ENCODE measurements at places on chromosomes 3 and 15.
A peak's percentile ranks its signal among the peaks of the same experiment; 100 is the strongest.

DNA sequence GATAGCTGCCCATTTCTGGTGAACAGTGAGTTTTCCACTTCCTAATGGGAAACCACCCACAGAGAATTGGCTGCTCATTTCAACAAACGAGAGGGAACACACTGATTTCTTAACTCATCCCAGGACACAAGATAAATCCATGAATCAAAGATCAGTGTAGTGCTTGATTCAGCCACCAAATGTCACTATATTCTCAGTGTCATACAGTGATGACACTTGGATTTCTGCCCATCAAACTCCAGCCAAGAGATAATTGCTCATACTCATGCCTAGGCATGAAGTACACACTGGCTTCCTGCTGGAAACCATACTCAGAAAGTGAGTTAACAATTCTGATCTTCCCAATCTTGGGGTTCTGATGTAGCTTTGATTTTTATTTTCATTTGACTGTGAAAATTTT is 35.4 kb upstream of the GRM7 start:
- DNase-seq = no peak

- no peak for DNase-seq
Observed at GRCh38 chr3:151900884-151901643, 27.6 kb downstream of the SUCNR1 start.

GRCh38 chr3:22594990-22595389 is 608.1 kb upstream of the UBE2E2 start:
- no peak for DNase-seq

GRCh38 chr15:80801891-80802680 is 22.9 kb downstream of the CEMIP start:
- no peak for DNase-seq

DNA sequence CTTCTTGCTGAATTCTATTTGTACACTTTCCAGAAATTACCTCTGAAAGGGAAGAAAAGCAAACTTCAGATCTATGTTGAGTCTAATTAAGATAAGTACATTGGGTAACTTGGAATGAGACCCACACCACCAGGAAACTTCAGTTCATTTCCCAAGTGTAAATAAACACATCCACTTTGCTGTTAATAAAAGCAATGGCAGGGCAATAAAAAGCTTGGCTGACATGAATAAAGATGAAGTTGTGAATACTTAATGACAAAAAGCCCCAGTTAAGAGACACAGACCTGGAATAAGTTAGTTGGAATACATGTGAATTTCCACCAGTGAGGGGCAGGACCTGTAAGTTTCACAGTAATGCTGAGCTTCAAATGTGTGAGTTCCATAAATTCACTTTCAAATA is 83.3 kb downstream of the MEX3B start:
- no peak for DNase-seq

DNA sequence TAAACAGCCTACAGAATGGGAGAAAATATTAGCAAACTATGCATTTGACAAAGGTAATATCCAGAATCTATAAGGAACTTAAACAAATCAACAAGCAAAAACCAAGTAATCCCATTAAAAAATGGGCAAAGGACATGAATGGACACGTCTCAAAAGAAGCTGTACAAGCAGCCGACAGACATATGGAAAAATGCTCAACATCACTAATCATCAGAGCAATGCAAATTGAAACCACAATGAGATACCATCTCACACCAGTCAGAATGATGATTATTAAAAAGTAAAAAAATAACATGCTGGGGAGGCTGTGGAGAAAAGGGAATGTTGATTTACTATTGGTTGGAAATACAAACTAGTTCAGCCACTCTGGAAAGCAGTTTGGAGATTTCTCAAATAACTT is 30.7 kb upstream of the PPM1L start:
- no peak for DNase-seq

DNA sequence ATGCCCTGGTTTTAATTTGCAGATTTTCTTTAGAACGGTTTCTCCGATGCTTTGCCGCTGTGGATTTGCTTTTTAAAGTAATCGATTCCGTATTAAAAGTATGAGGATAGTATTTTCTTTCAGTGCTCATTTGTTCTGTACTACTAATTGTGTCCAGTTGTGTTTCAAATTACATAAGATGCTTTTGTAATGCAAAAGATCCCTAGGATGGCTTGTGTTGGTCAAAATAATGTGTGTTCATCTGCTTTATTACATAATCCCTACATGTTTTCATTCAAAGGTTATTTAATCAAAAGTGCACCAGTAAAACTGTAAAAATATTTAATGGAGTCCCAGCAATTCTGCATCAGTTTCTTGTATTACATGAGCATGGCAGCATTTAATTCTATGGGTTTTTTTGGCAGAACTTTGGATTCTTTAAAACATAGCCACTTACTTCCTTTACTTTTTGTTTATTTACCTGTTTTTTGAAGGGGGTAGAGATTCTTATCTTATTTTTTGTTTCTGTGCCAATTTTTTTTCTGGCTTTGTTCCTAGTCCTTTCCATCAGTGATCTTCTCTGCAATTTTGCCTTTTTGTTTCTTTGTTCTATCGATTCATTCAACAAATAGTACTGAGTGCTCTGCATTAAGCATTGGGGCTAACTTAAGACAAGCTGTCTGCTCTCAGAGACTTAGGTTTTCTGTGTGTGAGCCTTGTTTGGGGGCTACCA is 352.8 kb downstream of the LRTM1 start:
- DNase-seq = no peak

DNA sequence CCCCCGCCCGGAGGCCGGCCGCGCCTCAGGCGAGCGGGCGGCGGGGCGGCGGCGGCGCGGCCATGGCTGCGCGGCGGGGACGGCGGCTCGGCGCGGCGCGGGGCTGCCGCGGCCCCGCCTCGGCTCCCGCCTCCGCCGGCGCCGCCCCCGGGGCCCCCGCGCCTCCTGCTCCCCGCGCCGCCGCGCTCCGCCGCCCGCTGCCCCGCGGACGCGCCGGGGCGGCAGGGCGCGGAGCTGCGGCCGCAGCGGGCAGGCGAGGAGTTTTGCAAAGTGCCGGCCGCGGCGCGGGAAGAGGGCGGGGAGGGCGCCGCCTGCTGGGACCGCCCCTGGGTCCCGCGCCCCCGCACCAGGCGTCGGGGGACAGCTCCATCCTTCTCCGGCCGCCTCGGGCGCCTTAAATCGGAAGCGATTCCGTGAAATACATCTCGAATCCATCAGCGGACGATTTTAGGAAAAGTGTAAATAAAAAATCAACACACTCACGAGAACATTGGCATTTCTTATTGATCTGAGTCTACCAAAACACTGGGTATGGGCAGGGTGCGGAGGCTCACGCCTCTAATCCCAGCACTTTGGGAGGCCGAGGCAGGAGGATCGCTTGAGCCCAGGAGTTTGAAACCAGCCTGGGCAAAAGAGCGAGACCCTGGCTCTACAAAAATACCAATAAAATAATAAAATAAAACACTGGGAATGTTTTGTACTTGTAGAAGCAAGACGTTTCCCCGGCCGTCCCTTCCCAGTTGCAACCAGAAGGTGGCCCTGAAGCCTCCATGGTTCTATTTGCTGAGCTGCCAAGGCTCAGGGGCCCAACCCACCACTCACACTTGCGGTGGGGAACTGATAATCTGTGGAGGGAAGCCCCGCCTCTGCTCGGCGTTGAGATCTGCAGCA is 136.9 kb downstream of the NUP210 start:
- no peak for DNase-seq

GRCh38 chr15:29115093-29115991 is 154.3 kb downstream of the NSMCE3 start:
- no peak for DNase-seq

DNA sequence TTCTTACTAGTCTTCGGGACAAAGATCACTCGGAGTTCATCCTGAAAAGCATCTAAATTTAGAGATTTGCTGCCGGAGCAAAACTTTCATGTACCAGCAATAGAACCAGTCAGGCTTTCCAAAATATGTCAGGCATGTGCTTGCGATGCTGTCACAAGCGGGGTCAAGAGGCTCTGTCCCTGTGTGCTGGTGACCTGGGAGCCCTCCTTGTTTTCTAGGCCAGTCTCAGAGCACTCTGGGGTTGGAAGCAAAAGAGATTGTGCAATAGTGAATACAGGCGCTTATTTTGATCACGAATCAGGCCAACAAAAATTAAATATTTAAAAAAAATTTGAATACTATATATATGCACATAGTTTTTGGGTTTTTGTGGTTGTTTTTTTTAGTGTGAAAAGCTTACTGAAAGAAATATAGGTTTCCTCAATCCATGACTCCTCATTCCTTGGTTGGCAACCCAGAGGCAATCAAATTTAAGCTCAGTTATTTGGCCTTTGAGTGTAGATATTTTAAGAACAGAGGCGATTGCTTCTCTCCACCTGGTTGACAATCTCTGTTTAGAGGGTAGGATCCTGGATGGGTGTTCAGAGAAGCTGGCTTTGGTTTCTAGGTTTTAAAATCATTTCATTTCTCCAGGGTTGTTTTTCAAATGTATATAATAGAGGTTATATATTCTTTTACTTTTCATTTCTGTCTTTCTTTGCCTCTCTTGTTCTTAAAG is 8.4 kb upstream of the KLHL24 start:
- DNase-seq = no peak

DNA sequence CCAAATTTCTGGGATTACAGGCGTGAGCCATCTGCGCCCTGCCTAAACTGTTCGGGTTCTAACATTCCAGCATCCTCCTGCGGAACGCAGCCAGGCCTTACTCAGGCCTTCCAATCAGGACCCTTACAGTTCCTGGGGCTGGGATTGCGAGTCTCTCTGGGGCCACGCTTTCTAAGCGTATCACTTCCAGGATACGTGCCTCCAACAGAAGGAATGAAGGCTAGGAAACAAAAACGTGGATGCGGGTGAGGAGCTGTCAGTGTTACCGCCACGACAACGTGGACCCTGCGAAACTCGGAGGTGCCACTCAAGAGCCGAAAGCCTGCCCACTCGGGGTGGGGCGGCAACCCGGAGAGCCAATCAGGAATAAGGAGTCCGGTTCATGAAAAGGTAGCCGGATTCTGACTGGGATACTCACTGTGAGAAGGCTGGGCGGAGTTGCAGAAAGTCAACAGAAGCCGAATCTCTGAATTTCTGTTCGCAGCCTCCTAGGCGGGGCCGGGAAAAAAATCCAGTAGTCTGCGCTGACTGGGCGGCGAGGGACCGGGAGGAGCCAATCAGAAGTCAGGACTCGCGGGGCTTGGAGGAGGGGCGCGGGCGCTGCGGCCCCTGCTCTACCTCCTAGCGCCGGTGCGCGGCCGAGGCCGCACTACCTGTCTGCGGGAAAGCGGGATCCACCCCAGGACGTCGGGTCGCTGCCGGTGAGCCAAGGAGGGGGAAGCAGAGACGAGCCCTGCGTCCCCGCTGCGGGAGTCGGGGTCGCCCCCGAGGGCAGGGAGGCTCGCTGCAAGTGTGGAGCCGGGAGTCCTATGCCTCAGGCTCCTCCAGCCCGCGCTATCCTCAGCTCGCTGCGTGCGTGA is at the start of gene HYKK:
Gene HYKK, plus strand, starts transcription at position 607 of the 860 bp plus-strand sequence. CDS start 5,512 bp downstream, outside the sequence.
- peak; percentile 58 for DNase-seq

DNA sequence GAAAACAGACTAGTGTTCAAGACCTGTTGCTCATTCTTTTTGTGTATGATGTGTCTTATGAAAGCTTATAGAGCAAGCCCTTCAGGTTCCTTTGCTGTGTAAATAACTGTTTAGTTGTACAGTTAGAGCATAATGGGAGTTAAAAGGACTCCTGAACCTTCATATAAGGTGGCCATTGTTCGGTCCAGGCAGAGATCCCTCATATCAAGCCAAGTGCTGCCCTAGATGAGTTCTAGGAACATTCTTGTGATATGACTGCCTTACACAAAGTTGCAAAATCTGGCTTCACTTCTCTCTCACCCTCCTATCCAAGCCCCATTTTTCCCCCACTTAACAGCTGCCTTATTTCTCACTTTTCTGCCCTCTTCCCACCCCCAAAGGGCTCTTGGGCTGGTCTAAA is 26.9 kb downstream of the GYG1 start:
- DNase-seq = no peak

DNA sequence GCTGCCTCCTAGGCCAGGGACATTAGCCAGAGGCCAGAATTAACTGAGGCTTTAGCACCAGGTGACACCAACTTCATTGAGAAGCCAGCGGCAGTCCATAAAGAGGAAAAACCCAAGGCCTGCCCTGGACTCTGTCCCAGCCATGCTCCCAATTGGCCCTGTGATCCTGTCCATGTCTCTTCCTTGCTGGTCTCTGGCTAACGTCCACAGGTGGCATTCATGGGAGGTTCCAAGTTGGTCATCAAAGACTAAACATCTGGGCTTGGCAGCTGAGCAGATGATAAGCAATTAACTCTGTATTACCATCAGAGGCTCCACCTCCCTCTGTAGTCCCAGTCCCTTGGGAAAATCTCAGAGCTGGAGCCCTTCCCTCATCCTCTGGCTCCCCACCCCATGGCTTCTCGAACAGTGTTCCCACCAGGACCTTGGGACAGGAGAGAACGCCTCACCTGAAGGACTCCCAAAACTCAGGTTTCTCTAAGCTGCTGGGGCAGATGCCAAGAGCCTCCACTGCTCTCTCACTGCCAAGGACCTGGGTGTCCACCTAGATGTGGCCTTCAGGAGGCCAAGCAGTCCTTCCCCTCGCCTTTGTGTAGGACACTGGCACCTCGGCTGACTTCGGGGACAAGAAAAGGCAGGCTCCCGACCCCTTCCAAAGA is 40.4 kb downstream of the GOLGA6A start:
- no peak for DNase-seq

DNA sequence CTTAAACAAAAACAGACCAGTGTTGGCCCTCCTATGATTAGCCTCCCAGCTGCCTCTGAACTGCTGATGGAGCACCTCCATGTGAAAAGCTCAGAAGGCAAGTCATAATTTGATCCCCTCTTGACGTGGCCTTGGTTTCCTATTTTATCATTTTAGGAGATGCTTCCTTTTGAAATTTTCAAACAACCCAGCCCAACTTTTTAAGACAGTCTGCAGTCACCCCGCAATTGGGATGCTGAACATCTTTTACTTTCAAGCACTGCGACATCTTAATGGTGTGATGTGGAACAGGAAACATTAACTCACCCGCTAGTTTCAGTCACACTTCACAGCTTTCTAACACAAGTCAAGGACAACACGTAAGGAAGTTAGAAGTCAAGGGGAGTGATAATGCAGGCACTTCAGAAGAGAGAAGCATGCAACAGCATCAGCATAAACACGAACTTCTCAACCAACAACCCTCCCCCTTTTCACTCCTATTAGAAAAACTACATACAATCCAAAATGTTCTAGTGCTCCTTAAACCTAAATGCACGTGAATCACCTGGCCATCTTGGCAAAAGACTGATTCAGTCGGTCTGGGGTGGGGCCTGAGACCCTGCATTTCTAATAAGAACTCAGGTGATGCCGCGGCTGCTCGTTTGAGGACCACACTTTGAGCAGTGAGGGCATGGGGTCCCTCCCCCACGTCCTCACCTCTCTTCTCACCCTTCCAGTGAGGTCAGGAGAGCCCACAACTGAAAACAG is 161.5 kb downstream of the FOXP1 start:
- no peak for DNase-seq
